ENCODE measurements at places on chromosomes 4 and X.

DNA sequence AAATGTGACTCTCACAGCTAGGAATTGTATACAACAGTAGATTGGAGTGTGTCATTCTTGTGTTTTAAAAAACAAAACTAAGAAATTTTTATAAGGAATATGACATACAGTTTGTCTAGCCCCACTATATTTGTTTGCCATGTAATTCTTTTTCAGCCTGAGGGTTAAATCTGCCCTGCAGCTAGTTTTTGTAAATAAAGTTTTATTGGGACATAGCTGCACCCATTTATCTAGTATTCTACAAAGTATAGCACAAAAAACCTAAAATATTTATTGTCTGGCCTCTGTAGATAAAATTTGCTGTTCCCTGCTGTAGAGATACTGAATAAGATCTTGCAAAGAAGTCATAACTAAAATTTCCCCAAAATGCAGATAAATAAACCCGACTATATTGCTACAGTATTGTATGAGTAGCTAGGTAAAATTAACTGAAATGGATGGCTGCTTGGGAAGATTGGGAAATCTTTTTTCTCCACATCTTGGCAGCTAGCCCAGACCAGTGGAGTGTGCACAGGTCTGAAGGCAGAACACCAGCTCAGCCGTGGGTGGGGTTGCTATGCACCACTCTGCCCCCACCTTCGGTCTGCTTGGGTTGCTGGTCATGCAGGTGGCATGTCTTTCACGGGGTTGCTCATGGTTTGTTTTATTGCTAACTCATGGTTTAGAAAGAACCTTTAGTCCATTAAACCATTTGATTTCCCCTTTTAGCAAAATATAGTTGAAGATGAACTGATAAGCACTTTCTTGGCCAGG is 127.9 kb downstream of the KLHL8 start:
- no peak for DNase-seq

GRCh38 chr4:48205107-48205506 is 64.5 kb downstream of the TEC start:
- no peak for DNase-seq

DNA sequence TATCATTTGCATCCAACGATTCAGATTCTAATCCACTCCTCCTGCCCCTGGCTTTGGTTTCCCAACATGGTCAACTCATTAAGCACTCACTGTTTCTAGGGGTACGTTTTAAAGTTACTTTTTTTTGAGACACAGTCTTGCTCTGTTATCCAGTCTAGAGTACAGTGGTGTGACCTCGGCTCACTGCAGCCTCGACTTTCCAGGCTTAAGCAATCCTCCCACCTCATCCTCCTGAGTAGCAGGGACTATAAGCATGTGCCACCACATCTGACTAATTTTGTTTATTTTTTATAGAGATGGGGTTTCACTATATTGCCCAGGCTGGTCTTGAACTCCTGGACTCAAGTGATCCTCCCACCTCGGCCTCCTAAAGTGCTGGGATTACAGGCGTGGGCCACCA is 48.9 kb downstream of the TMEM156 start:
- DNase-seq = no peak

GRCh38 chr4:157080605-157081004 is 4.7 kb downstream of the GLRB start:
- DNase-seq = no peak

GRCh38 chr4:26700110-26700509 is 116.2 kb downstream of the TBC1D19 start:
- no peak for DNase-seq

DNA sequence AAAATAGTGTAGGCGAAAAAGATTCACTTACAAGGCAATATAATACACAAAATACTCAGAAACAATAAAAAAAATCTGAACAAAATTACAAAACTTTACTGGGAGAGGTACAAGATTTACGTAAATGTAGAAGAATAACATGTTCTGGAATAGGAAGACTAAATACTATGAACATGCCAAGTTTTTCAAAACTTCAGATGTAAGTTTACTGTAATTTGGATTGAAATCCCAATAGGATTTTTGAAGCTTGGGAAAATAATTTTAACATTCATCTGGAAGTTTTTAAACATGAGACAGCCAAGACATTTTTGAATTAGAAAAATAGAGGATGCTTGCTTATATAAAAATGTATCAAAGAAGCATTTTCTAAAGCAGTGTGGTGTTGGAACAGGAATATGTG is 30.5 kb upstream of the CT83 start:
- DNase-seq = no peak

- no peak for DNase-seq
Observed at GRCh38 chrX:17372052-17372451, 2.9 kb upstream of the NHS start.

GRCh38 chr4:123653236-123653635 is 256.6 kb downstream of the SPRY1 start:
- no peak for DNase-seq

- no peak for DNase-seq
Observed at GRCh38 chrX:13110433-13111324, 66.3 kb upstream of the FAM9C start.

DNA sequence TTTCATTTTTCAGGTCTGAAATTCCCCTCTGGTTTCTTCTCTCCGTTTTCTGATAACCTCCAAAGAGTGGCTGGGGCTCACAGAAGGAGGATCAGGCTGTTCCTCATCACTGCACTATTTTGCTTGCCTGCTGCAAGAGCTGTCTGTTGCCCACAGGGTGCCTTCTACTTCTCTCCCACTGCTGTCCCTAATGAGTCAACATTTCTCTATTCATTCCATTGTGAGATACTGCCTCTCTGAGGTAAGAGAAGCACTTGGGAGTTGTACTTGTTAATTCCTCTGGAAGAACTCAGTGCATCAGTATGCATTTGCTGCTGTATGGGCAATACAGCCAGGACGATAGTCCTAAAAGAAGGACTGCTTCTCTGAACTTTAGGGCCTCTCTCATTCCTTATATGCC is 34.8 kb downstream of the CT47B1 start:
- no peak for DNase-seq

- DNase-seq = no peak
Observed at GRCh38 chrX:22690116-22690515, 309.6 kb upstream of the DDX53 start.

GRCh38 chrX:2698604-2699003 is 7.5 kb downstream of the CD99 start:
- no peak for DNase-seq

GRCh38 chrX:135295238-135295943 is 13.9 kb upstream of the ETDC start:
- DNase-seq = no peak

DNA sequence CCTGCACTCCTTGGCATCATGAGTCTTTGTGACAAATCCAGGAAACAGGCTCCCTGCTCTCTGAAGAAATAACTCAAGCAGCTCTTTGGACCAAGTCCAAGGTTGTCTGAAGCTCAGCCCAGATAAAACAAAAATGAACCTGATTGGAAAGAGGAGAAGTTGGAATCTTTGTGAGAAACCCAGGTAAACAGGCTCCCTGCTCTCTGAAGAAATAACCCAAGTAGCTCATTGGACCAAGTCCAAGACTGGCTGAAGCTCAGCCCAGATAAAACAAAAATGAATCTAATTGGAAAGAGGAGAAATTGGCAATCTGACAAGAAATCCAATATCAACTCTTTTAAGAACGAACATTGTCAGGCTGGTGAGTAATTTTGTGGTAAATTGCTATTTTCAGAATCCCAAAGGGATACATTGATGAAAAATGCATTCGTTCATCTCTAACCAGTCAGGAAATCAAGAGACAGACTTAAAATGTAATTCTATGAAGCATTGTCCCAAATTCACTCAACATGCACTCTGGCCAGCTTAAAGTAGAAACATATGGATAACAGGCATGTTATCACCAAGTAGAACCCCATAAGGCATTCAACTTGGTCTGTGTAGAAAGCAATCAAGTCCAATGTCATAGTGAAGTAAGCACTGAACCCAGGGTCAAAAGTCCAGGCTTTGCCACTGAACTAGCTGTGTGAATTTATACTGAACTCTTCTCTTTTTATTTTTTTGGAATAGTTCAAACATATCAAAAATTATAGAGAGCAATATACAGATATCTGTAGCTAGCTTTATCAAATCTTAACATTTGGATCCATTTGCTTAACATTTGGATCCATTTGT is 16.8 kb upstream of the NFXL1 start:
- no peak for DNase-seq

DNA sequence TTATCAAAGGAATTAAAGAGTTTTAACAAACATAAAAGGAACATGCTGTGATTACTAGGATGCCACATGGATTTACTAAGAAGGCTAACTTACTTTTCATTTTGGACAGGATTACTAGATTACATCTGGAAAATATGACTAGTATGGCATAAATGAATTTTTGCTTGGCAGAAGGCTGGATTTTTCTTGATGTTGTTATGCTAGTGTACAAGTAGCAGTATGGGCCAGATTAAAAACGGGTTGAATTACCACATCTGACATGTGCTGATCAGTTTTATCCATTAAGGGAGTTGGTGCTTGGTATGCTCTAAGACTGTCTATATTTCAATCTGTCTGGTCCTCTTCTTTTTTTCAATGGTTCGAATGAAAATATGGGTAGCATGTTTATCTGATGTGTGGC is 70.5 kb downstream of the JADE1 start:
- DNase-seq = no peak

DNA sequence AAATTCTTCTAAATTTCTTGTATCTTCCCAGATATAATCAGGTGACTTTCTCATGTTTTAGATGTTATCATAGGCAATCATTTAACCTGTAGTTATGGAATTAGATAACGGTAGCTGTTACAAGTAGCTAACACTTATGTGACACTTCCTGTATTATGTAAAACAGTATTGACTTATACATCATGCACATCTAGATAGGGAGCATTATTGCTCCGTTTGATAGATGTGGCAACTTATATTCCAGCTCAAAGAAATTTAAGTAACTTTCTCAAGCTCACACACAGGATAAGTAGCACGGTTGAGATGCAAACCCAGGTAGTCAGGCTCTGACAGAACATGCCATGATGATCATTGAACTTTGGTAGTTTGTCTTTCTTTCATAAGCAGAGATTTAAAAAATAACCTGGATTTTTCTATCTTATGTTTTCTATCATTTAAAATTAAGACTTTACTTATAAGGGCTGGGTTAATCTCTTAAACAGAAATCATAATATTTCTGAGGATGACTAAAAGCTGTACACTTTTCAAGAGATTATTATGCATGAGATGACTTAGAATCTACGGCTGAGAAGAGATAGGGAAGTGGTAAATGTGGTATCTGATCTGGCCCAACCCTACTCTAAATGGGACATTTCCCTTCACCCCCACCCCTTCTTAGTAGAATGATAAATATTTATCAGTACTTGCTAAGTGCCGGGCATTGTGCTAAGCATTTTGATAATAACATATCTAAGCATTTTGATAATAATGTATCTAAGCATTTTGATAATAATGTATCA is 69.1 kb upstream of the HPGD start:
- no peak for DNase-seq

DNA sequence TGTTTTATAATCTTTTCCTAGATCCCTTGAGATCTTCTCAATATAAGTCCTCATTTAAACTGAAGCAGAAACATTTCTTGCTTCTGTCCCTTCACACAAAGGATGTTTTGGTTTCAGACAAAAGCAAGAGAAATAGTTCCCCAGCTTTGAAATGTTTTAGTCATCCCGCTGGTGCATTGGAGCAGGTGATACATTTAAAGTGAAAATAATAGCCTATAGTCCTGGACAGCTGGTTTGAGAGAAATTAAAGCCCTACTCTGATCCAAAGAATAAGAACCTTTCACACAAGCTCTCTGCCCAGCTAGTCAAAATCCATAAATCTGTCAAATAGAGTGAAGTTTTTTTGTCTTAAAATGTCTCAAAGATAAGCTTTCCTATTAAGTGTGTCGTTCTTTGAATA is 79.4 kb downstream of the LUZP4 start:
- no peak for DNase-seq

DNA sequence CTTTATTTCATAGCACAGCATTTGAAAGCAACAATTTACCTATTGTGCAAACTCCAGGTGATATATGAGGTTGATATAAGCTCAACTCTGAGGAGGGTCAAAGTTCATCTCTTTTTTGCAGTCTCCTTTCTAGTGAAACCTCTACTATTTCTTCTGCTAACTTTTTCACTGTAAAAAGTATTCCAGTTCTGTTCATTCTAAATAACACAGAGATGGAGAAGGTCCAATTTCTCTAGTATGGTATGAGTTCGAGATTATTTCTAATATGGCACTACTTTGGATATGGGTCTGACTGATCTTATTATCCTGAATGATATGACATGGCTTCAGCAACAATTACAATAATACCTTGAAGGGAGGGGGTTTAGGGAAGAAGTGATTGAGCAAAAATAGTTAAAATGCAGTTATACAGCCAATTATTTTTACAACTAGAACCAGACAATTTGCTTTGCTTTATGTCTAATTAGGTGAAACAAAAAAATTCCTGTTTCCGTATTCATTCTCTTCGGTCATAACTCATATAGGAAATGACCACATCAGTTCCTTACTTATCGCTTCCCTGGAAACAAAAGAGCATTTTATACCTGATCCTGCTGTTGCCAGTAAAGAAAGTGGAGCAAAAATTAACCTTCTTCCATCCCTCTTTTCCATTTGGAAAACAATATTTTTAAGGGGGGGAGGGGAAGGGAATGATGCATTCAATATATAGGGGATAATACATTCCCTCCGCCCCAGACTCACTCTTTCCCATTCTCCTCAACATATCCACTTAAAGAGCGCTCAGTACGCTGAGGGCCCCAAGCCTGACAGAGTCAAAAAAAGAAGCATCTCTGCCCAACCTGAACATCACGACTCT is 1.0 kb downstream of the TBC1D9 start:
- DNase-seq = no peak

DNA sequence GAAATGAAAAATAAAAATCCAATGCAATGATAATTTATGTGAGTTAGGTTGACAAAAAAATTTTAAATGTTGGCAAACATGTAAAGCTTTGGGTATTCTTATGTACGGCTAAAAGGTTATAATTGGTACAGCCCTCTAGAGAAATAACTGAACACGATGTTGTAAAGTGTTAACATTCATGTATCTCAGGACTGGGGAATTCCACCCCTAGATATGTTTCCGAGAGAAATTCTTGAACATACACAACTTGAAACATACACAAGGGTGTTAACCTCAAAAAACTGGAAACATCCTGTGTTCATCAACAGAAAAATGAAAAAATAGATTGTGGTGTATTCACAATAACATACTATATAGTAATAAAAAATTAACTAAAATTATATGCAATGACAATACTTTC is 91.8 kb downstream of the CHM start:
- no peak for DNase-seq

DNA sequence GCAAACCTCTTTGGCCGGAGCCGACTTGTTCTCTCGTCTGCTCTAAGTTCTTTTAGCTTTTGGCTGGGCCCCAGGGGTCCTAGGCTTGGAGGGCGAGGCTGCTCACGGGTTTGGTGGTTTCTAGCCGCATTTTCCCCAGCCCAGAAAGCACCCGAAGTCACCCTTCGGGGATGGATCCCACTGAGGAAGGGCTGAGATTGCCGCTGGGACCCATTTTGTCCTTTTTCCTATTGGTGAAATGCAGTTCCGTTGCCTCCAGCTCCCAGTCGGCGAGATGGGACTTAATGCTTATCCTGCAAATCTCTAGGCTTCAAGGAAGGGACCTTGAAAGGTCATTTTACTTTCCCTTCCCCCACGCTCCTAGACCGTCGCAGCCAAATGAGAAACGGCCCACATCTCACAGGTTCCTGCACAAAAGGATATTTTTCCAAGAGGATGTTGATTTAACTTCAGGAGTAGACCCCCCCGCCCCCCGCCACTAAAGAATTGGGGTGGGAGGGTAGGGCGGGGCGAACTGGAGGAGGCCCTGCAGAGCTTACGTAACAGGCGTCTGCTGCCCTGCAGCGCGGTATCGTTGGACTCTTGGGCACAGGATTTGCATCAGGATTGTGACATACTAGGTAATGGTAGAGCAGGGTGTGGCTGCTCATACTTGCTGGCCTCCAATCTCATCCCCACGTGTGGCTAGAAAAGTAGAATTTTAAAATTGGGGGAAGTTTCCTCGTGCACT is 564 bp downstream of the PGK1 start:
- DNase-seq = no peak
